ENCODE measurements at places on chromosomes 2 and 18.

DNA sequence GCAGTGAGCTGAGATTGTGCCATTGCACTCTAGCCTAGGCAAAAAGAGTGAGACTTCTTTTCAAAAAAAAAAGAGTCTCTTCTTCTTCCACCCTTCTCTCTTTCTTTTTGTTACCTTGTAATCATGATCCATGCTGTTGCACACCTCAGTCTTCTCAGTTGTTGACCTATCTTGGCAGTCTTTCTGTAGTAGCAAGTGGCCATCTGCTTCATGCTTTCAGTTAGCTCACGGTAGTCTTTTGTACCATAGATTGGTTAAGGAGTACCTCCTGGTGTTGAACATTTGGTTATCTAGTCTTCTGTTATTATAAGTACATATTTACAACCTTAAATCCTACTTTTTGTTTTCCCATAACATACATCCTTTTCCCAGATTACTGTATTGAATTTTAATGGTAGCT is 3.1 kb downstream of the GORASP2 start:
- no peak for DNase-seq

- DNase-seq = no peak
Observed at GRCh38 chr2:46263347-46263746, 33.9 kb upstream of the EPAS1 start.

DNA sequence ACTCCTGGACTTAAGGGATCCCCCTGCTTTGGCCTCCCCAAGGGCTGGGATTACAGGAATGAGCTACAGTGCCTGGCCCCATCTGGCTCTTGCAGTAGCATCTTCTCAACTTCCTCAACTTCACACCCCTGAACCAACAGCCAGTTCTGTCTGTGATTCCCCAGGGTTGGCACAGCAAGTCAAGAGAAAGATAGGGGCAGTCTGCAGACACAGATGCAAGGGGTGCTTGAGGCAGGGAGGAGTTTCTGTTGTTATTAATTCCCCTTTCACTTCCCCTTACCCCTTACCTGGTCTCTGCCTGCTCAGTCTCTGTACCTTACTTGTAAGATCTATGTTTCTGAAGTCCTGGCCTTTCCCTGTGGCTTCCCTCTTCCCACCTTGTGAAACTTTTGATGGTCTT is 54.1 kb upstream of the MEX3C start:
- no peak for DNase-seq

DNA sequence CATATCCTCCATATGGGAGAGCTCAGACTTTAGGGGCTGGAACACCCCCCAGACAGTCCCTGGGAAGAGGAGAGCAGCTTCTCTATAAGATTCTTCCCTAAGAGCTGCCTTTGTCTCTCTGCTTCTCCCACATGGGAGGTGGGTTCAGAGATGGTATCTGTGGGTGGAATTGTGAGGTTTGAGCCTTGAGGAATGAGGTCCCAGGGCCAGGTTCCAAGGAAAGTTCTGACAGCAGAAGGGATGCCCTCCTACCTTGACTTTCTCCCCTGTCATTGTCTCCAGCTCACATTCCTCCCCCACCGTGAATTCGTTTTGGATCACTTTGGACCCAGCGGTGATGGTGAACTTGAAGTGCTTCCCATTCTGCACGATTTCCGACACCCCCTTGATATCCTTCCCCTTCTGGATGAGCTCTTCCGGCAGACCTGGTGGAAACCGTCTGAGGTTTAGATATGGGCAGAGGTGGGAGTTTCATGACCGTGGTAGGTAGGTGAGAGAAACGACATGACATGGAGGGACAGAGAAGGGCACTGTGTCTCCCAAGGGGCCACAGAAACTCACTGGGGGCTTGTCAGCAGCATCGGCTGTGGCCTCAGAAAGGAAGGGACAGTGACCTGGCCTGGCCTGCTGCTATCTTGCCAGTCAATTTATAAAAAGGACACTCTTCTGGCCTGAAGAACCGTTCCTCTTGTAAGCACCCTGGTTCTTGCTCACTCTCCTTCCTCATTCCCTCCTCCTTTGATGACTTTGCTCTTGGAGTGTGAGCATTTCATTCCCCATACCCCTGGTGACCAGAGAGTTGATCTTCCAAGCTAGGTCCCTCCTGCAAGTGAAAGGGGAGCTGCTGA is 1.7 kb downstream of the FABP1 start:
- DNase-seq = no peak

All from activated T-helper 1 cell treated with anti-CD3 and anti-CD28 coated beads, Interleukin-2, amount 50 U/mL, for 16 hours (primary cell).